ENCODE measurements at places on chromosomes 12 and 14.

GRCh38 chr12:41564816-41565215 is 376.7 kb downstream of the PDZRN4 start:
- no peak for DNase-seq

- no peak for DNase-seq
These were observed 992 bp downstream of the CPSF2 start for GRCh38 chr14:92122761-92123160.

DNA sequence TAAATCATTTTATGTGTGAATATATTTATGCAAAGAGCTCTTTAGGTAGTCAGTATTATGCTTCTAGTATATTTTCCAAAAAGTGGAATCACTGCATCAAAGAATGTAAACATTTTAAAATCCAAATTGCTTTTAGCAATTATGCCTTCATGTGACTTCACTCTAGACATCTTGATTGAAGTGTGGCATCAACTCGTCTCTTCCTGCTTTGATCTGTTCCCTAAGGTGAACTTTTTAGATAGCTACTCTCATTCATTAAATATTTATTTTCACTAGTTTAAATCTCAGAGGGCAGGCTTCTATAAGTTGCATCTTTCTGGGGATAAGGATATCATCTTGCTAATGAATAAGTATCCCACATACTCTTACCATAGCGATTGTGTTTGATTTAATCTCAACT is 39.2 kb downstream of the DHRS2 start:
- DNase-seq = no peak

DNA sequence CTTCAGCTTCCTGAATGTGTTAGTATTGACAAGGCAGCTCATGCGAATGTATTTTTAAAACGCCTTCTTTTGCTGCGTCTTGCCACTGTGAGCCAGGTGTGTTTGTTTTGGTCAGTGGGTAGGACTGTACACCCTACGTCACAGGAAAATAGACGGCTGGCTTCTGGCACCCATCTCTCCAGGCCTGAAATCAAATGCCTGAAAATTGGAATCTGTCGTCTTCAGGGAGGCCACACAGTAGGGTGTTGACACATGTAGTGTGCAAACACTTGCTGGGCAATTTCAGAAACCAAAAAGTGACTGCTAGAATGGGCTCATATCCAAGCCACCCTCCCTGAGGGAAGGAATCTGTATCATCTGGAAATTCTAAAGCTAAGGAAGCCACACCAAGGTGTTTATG is 209.3 kb downstream of the TTC8 start:
- DNase-seq = no peak

DNA sequence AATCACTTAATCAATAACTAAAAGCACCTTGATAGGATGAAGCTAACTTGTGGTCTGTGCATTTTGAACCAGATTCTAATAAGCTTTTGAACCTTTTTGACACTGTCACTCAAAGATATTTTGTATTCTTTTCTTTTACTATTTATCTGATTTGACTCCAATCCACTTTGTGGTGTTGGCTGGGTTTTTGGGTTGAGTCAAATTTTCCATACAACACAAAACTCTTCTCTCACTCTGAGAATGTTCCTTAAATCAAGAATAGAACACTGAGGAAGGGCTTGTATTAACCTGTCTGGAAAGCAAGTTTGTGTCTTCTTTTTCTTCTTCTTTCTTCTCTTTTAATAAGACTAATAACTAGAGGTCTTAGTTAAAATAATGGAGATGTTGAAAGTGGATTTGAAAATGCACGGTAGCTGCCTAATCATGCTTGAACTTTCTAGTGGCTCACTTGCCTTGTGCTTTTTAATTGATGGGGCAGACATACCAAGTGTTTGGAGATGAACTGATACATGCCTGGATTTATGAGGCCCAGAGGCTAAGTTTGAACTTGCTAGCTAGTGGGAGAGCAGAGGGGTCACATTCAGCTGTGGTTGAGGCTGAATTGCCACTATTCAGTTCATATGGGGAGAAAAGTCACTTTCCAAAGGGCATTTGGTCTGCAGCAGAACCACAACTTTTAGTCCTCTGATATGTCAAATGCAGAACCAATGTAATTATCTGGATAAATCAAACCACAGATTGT is 93.5 kb upstream of the PTHLH start:
- DNase-seq = no peak

DNA sequence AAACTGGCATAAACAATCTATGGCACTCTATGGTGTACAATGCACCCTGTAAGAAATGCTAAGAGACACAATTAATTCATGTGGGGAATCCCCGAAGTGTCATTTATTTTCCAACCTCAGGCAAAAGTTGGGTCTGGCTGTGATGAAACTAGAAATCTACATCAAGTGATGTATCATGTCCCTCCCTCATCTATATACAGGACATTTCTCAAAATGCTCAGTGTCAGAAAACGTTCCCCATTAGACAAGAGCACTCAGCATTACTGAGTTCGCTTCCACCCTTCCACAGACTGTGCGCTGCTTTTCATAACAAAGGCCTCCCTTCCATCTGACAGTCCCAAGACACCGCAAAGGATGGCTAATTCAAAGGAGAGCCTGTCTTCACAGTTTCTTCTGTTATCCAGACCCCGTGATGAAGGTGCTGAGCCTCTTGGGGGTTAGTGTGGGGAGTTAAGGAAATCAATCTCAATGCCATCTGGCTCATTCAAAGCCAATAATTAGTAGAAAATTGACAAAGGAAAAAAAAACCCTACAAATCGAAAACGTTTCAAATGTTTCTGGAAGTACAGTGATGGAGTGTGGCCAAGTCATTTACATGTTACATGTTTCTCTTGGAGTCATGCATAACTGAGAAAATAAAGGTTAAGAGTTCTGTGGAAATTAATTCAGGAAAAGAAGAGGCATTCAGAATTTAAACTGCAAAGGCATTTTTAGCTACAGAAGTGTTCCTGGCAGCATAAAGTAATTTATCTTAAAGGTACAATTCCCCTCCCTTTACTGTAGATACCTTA is 7.5 kb downstream of the CCDC88C start:
- DNase-seq = peak; percentile 79

DNA sequence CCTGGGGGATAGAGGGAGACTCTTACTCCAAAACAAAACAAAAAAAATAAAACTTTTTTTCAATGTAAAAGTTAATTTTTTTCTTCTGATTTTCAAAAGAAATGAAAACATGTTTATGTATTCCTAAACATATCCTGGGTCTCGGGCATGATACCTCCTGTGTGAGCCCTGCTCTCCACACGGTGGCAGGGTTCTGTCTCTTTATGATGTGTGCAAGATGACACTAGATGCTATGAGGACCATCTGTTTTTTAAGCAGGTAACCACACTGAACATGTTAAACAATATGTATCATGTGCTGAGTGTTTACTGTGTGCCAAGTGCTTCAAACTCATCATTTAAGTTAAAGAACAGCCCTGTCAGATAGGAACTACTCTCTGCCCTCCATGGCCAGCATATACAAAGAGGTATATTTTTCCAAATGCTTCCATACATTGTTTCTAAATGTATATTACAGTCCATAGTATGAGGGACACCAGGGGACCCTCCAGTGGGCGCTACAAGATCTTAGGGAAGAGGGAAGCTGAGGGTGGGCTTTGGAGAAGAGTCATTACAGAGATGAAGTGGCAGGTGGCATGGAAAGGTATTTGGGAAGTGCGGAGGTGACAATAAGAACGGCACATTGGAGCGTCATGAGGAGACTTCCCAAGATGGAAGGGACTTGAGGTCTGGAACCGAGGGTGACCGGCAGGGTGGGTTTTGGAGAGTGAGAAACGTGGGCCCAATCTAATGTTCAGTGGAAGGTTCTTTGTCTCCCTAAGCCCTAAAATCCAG is 28.5 kb downstream of the FOS start:
- DNase-seq = no peak

DNA sequence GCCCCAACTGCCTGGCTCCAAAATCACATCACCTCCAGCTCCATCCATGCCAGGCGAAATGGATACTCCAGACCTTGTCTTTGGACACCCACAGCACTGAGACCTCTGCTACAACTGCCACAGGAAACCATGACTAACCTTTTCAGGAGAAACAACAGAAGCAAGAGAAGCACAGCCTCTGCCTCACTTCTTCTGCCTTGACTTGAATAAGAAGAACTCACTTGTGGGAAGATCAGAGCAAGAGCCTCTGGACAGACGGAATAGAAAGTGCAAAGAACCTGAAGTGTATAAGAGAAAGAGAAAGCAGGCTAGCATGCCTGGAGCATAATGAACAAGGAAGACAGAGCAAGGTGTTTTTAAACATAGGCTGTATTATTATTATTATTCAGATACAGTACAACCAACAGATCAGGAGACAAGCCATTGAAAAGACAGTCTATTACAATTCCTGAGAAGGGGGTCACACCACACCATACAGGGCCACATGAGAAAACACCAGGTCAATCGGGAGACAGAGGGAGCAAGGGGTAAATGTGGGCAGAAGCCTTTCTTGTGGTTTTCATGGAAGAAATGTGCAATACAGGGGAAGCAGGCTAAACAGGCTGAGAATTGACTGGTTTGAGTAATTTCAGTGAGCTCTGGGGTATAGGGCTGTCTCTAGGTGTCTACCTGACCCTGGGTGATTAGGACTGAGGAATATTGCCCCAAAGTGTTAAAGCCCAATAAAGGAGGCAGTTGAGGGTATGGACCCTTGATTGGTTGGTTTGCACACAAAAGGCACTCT is 7.4 kb upstream of the OR10P1 start:
- DNase-seq = no peak

- no peak for DNase-seq
These were observed 1351.7 kb upstream of the TMEM132C start for GRCh38 chr12:126915309-126915708.

DNA sequence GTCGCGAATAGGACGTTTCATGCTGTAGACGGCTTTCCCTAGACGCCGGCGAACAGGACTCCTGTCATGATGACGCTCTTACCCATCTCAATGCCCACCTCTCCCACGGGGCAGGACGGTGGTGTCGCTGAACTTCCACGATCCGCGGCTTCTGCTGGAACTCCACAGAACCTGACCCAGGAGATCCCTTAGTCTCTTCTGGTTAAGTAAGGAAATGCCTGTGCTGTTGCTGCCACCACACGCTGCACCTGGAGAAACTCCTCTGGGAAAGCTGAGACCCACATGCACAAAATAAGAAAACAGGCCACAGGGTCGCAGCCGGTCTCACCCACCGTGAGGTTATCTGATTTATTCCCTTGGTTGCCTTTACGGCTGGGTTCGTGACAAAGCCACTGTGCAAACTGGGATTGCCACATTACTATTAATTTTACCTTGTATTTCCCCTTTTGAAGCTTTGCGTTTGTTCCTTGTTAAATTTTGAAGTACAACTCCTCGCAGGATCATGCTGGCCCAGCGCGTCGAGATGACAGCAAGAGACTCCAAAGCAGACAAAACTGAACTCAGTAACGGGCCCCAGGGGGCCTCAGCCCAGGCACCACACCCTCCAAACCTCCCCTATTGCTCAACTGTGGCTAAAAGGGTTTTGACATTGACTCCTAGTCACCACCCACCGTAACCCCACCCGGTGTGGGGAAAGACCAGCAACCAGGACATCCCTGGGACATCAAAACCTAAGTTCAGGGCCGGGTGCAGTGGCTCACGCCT is 9.2 kb upstream of the MMP17 start:
- DNase-seq = peak; percentile 53

- no peak for DNase-seq
These were observed 138.9 kb downstream of the PIK3C2G start for GRCh38 chr12:18400186-18400585.

DNA sequence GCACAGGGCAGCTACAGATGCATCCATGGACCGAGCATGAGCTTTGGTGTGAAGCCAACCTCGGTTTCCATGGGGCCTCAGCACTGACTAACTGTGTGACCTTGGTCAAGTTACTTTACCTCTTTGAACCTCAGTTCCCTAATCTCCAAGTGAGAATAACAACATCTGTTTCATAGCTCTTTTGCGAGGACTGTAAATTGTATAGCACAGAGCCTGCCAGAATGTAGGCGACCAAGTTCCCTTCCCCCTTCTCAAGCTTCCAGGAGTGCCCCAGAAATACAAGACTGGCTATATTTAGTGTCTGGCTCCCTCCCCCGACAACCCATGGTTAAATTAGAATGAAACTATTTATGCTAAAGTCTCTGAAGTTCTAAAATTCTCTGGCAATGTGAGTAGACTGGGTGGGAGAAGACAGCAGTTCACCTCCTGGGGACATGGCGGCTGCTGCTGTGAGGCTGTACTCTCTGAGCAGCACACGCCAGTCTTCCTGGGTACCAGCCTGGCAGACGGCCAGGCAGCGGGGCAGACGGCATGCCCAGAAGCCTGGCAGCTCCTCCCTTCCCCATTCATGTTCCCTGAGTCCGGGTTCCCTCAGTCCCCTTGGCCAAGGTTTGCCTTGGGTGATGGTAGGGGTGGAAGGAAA is 22.0 kb upstream of the TMED10 start:
- no peak for DNase-seq

- no peak for DNase-seq
These were observed 76.8 kb downstream of the WSCD2 start for GRCh38 chr12:108205864-108206263.

DNA sequence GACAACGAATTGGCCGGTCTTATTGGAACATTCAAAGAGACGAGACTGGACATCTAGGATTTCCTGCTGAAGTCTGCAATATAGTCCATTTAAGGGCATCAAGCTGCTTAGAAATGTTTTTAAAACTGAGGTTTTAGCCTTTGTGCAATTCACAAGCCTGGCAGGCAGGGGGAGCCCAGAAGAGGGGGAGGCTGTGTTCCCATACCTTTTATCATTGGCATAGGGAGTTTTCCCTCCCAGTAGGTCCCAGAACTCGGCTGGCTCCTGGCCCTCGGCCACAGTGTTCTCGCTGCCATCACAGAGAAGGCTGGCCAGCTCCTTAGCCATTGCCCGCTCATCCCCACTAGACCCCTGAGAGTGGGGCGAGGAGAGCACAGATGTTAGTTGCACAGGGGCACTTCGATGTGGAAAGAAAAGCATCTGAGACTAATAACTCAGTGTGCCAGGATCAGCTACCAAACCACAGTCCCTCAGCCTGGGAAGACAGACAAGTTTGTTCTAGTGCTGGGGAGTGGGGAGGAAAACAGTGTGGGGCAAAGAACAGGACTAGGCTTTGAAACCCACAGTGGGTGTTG is 15.1 kb downstream of the AVIL start:
- DNase-seq = peak; percentile 9

GRCh38 chr12:124512667-124513296 is 54.6 kb downstream of the NCOR2 start:
- DNase-seq = no peak

DNA sequence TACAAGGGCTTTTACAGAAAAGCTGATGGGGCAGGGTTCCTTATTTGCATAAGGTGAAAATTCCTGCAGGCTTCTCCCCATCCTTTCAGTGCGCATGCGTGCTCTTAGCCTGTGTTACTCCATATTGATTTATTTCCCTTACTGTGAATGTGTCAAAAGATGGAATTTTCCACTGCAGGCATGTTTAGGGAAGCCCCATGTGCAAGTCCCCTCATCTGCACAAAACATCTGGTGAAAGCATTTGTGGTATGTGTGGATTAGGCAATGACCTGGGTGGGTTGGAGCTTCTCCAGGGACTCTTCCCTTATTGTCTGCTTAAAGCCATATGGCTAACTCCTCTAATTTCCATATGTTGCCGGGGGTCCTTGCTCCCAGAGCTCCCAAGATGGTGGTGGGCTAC is 912.7 kb upstream of the LRFN5 start:
- DNase-seq = no peak

- DNase-seq = no peak
These were observed 5.6 kb downstream of the MYH6 start for GRCh38 chr14:23402296-23403138.

GRCh38 chr12:41739066-41739465 is 405.6 kb downstream of the GXYLT1 start:
- DNase-seq = no peak
